ENCODE measurements at places on chromosomes 4 and X.

GRCh38 chr4:105504744-105505143 lies 30.9 kb upstream of the PPA2 start:
- no peak for DNase-seq

DNA sequence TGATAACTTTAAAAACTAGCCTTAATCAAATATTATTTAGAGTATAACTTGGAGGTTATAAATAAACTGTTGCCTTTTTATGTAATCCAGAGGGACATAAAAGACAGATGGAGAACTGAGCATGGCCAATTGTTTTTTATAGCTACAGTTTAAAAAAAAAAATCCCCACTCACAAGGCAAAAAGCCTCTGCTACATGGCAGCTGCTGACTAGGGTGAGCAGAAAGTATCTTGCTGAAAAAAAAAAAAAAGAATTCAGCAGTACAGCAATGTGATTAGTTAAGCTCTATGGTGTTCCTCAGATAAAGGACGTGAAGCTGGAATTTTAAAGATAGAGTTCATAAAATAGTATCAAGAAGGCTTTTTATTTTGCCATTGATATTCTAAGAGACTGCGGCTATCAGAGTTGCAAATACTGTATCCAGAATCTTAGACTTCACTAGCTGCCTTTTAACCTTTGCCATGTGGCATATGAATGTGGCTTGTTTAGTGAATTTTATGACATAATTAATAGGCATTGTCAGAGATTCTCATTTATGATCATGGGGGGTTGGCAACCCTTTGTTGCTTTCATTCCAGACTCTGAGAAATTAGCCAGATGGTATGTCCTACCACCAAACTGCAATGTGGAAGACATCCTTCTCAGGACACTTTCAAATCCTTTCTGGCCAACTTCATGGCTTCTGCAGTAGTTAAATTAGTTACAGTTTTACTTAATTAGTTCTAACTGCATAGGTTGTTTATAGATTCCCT lies 498.0 kb downstream of the STPG2 start:
- DNase-seq = no peak

DNA sequence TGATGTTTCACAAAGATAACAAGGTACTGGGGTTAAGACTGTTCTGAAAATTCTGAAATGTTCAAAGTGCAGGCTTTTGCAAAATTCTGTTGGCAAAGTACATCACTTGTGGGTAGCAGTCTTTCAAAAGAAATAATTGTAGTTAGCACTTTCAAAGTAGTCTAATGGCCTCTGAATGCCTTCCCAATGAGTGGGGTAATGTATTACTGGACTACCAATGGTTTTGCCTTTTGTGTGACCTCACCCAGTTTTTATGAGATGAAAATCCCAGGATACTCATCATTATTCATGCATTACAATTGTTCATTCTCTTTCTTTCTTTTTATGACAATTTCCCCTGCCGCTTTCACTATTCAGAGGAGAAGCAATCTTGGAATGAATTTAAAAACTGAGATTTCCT lies 686.1 kb downstream of the GLUD2 start:
- no peak for DNase-seq

- DNase-seq = no peak
Observed at GRCh38 chr4:169102026-169102425, 92.0 kb upstream of the CBR4 start.

DNA sequence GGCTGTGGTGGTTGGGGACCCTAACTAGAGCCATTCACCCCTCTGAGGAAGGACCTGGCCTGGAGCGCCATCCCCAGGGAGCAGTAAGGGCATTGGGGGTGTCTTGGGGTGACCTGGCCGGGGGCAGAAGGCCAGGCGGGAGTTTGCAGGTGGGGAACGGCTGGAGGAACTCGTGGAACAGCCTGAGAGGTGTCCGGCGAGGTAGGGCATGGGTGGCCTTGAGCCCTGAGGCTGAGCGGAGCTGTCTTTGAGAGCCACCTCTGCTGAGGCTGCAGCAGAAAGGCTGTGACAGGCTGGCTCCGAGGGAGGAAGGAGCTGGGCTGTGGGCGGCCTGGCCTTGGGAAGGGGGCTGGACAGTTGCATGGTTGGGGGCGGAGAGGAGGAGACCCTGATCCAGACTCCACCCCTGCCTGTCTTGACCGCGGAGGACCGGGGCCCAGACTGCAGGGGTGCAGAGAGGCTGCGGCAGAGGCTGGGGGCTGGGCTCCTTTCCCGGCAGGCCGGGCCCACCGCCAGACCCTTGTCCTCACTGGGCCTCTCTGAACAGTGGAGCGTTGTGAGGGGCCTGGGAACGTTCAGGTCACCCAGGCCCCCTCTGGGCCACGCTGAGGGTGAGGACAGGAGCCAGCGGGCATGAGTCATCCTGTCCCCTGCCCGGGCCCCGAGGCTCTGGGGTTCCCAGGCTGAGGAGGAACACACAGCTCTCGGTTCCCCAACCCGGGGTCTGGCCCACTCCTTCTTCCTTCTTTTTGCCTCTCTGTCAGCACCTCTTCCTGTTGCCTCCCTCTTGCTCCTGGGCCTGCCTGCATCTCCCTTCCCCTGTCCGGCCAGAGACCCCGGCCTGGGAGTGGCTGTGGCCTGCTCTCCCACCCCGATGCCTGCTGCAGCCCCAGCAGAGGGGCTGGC lies 8.1 kb downstream of the SH3BP2 start:
- peak; percentile 64 for DNase-seq

- no peak for DNase-seq
Observed at GRCh38 chr4:119210775-119211174, 1.7 kb upstream of the USP53 start.

- no peak for DNase-seq
Observed at GRCh38 chr4:42262701-42263490, 110.4 kb upstream of the BEND4 start.

- no peak for DNase-seq
Observed at GRCh38 chr4:132593717-132594400, 555.2 kb upstream of the PCDH10 start.

DNA sequence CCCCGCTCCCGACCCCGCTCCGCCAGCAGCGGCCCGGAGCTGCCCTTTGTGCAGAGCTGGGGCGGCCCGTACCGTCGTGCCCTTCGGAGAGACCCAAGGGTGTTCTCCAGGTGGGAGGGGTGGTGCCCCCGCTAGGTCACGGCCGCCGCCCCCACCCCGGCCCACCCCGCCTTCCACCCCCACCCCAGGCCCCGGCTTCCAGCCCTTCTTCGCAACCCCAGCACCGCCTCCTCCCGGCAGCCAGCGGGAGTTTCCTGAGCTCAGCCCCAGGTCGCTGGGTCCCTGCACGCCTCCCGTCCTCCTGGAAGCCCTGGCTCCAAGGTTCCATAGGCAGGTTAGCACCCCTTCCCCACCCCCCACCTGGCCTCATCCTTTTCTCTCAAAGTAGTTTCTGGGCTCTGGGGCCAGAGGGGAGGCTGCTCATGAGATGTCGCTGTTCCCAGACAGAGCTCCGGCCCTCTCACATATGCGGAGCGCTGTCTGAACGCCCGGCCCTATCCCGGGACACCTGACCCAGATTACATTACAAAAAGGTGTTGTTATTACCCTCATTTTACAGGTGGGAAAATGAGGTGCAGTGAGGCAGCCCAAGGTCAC lies 25.2 kb upstream of the FGFR3 start:
- DNase-seq = no peak

GRCh38 chrX:866441-866990 lies 235.9 kb downstream of the SHOX start:
- DNase-seq = no peak

- no peak for DNase-seq
Observed at GRCh38 chr4:169362607-169363006, 91.9 kb upstream of the SH3RF1 start.

- no peak for DNase-seq
Observed at GRCh38 chr4:3067473-3068001, 6.8 kb downstream of the HTT-AS start.

DNA sequence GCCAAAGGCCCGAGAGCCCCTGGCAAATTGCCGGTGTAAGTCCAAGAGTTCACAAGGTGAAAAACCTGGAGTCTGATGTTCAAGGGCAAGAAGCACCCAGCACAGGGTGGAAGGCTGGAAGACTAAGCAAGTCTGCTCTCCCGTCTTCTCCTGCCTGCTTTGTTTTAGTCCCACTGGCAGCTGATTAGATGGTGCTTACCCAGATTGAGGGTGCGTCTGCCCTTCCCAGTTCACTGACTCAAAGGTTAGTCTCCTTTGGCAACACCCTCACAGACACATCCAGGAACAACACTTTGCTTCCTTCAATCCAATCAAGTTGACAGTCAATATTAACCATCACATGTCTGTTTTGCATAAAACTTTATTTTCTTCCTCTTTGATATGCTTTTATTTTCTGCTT lies 157.4 kb downstream of the HS3ST1 start:
- peak; percentile 56 for DNase-seq

DNA sequence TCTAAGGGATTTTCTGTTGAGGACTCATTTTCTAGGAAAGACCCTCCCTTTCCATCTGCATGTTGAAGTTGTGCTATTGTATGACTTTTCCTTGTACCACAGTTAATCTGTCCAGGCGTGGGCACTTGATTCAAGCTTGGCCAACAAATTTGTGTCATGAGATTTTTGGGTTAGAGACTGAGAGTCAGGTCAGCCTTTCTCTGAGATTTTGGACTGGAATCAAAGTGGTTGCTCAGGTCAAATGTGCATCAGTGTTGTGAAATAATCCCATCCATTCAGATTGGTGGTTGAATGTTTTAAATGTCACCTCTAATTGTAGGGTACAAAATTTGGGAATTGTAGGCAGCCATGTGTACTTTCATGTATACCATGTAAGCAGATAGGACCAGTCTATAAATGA lies 545.2 kb upstream of the IGFBP7 start:
- no peak for DNase-seq

- peak; percentile 72 for DNase-seq
Observed at GRCh38 chr4:78644744-78645330, 93.3 kb downstream of the ANXA3 start.

DNA sequence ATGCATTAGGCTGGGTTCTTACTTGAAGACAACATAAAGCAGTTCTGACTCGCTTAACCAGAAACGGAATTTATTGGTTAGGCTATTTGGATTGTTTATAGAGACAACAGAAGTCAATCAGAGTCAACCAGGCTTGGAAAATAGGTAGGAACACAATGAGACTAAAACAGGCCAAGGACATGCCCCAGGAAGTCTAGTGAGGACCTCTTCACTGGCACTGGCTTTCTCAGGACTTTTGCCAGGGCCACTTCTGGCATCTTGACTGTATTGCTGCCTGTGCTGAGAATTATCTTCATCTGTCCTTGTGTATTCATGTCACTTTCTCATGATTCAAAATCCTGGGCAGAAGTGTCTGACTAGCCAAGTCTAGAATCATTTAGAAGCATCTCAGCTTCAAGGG lies 19.6 kb downstream of the PGAM4 start:
- DNase-seq = no peak

DNA sequence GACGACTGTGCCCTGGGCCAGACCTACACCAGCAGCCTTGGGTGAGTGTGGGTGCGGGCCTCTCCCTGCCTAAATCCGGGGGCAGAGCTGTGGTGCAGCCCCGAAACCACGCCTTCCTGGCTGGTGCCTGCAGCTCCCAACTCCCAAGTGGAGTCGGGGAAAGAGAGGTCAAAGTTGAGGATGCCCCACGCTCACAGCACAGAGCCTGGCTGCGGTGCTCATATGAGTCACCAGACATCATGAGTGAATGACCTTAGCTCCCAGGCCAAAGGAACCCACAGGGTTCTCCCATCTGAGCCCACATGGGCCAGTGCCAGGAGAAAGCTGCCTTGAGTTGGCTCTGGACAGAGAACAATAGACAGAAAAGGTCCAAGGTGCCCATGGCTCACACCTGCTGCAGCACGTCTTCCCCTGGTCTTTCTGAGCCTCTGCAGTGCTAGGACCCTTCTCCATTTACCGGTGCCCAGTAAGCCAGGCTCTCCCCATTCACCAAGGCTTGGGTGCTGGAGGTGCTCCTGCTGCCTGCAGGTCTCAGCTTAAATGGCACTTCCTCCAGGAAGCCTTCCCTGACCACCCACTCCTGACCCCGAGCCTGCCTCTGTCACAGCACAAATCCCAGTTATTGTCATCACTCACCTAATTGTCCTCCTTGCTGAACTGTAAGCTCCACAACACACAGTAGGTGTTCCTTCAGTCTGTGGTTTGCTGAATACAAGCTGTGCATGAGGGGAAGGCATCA lies 224.2 kb downstream of the AFAP1 start:
- no peak for DNase-seq

GRCh38 chr4:176775338-176775737 lies 17.4 kb downstream of the VEGFC start:
- DNase-seq = no peak

DNA sequence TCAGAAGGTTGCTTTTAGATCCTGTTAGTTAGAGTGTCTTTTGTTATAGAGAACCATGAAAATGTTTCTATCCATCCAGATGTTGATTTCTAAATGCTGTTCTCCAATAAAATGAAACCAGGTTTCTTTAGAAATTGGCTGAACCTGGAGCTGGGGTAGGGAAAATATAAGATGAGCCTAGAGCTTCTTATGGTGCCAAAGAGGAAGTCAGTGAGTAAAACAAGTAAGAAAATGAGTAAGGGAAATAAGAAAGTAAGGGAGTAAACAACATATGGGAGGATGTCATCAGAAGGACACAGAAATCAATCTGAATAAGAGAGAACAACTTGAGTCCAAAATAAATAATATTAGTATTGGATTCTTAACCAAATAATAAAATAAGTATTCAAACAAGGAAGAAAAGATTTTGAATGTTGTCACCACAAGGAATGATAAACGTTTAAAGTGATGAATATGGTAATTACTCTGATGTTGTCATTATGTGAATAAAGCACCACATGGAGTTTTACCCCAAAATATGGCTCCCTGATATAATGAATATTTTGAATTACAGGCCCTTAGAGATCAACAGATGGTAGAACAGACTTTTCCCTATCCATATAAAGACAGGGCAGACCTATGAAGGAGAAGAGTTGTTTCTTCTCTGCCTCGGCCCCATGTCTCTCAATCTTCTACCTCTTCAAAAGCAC lies 506.1 kb downstream of the IL15 start:
- DNase-seq = no peak

GRCh38 chr4:177737387-177737940 lies 295.2 kb upstream of the AGA start:
- DNase-seq = no peak

GRCh38 chr4:142365391-142365790 lies 480.7 kb downstream of the INPP4B start:
- DNase-seq = no peak

GRCh38 chrX:17930850-17931249 lies 69.8 kb upstream of the RAI2 start:
- DNase-seq = no peak

DNA sequence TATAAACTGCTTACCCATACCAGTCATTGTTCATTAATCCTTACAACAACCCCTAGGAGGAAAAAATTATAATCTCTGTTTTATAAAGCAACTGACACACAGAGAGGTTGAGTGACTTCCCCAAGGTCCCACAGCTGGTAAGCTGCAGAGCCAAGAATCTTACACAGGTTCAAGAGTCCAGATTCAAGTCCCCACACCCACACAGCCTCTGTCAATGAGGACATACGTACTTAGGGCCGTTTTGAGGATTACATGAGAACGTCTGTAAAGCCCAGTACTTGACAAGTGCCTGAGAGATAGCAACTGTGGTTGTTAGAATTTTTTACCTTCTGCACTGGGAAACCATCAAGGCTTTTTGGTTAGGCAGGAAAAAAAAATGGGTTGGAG lies 556 bp upstream of the SLC25A43 start:
- DNase-seq = no peak

GRCh38 chrX:101257448-101258258 lies 33.5 kb downstream of the TAF7L start:
- no peak for DNase-seq
